ENCODE measurements at places on chromosomes 11 and 22.

DNA sequence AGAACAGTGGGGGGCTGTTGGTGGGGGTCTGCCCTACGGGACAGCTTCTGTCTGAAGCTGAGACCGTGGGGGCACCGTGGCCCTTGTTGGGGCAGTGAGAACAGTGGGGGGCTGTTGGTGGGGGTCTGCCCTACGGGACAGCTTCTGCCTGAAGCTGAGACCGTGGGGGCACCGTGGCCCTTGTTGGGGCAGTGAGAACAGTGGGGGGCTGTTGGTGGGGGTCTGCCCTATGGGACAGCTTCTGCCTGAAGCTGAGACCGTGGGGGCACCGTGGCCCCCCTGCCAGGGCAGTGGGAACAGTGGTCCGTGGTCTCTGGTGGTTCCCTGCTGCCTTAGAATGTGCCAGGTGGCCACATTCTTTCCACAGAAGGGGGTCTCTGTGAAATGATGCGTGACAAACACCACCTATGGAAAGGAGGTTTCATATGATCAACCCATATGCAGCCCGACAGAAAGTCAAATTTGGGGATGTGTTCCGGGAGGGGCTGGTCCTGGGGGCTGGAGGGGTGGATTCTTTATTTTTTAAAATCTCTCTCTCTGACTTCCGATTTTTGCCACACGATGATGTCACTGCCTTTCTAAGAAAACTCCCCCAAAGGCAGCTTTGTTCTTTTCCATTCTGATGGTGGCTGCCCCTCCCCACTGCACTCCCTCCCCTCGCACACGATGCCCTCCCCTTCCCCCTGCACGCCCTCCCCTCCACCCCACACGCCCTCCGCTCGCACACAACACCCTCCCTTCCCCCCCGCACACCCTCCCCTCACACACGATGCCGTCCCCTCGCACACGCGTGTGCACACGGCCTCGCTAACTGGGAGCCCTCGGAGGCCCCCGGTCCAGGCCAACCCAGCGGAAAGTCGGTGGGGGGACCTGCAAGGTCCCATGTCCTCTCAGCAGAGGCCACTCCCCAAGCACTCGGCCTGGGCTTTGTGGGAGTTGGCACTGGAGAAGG, 1186.5 kb downstream of the BRD1 start:
- no peak for DNase-seq

DNA sequence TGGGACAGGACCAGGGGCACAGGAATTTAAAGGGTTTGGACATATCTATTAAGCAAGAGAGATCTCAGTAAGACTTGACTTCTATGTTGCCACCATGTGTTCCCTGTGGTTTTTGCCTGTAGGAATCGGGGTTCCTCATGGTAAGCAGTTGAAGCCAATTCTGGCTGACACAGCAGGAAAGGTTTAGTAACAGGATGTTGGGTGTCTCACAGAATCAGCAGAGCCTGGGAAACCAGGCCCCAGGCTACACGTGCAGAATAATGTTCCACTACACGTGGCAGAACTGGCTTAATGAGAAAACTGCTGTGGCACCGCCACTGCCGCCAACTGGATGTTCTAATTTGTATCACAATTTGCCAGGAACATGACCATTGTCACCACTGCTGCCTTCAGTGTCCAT, 264.6 kb upstream of the PLET1 start:
- DNase-seq: no peak

DNA sequence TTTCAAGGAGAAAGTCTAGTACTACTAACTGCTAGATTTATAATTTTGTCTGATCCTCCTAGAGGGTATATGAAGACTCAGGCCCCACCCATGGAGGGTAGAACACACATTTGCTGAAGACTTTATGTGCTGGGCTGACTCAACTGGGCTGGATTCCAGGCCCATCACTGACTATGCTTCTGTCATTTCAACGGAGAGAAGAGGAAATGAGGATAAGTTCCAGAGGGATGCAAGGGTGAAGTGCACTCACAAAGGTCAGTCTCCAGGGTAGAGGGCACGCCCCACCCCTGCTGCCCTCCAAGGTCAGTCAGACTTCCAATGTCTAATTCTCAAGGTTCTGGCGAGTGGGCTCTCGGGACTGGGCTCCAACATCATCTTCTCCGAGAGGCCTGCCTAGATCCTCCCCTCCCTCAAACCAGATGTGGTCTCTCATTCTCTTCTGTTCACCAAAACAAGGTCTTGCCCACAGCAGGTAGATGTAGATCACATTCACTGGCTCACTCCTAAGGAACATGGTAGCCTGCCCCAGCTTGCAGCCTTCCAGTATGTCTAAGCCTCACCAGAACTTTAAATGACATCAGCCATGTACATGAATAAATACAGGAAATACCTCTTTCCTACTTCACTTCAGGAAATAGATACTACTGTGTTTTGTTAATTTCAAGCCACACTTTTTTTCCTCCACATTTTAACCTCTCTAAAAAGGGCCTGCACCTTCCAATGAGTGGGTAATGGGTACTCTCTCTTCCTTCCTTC, 7.3 kb upstream of the C11orf86 start:
- DNase-seq: no peak

- DNase-seq: no peak
These were observed 30.8 kb upstream of the LDLRAD3 start for GRCh38 chr11:35912883-35913624.

- no peak for DNase-seq
These were observed 635.4 kb downstream of the BRD1 start for GRCh38 chr22:49192180-49192856.

DNA sequence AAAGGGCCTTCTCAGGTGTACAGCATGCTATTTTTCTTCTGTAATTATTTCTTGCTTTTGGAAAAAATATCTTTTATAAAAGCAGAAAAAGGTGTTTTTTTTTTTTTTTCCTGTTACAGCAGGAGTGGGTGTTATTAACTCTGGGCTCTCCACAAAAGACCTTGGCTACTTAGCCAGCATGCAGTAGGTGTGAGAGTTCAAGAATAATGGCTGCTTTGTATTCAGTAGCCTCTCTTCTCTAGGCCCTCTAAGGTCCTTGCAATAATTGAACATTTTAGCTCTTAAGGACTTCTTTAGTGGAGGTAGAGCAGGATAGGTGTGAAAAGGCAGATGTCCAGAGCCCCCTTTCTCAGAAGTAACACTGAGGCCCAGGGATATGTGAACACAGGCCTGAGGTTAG, 3.4 kb downstream of the ELF5 start:
- DNase-seq: no peak

- no peak for DNase-seq
These were observed 102.1 kb downstream of the RPS6KA4 start for GRCh38 chr11:64461081-64461480.

GRCh38 chr11:94128746-94129511, at the start of gene PANX1:
Gene PANX1, plus strand, starts transcription at chr11:94128841. Its CDS starts 472 bp downstream, at chr11:94129313.
- DNase-seq: peak; percentile 49

DNA sequence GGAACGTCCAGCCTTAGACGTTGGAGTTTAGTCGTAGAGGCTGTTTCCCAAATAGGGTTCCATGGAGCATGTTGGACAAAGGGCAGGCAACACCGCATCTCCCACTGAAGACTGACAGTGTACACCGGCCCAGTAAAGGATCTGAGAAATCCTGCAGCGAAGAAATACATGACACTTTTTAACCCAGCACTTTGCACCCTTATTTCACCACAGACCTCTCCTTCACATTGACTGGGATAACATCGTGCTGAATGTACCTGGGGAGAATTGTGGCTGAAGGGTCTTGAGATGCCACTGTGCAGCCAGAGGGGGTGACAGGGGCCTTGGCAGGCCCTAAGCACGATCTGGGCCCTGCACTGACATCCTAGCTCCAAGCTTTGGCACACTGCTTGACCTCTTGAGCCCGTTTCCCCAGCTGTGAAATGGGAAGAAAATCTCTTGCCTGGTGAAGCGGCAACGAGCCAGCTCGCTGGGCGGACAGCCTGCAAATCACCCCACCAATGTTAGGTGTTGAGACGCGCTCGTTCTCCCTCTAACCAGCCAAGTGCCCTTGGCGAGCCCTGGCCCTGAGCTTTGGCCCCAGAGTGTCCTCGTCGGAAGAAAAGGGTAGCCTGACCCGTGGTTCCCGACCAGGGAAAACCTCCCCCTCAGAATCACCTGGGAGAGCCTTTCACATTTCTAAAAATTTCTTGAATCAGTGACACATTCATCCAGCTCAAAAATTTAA, 13.4 kb downstream of the CD5 start:
- DNase-seq: no peak

DNA sequence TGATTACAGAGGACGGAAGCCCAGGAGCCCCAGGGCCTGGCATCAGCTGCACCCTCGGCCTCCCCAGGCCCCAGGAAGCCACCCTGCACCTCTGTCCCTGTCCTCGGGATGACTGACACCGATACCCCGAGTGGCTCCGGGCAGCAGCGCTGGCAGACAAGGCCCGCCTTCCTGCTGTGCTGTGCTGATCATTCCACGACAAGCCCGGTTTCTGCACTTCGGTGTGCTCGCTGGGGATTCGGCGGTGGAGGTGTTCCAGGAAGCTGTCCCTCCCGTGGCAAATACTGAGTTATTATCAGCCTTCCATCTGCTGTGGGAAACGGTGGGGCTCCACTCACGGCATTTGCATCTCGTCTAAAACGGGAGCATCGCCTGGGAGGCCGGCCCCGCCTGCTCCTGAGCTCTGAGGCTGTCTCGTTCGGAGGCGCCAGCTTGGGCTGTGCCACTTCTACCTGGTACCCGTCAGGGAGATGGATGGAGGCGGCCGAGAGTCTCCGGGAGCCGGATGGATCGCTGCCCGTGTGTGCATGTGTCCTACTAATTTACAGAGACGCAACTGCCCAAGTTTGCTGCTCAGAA, 506.1 kb downstream of the BRD1 start:
- DNase-seq: no peak

GRCh38 chr11:47396049-47396320, 12.4 kb upstream of the SLC39A13 start:
- DNase-seq: no peak

DNA sequence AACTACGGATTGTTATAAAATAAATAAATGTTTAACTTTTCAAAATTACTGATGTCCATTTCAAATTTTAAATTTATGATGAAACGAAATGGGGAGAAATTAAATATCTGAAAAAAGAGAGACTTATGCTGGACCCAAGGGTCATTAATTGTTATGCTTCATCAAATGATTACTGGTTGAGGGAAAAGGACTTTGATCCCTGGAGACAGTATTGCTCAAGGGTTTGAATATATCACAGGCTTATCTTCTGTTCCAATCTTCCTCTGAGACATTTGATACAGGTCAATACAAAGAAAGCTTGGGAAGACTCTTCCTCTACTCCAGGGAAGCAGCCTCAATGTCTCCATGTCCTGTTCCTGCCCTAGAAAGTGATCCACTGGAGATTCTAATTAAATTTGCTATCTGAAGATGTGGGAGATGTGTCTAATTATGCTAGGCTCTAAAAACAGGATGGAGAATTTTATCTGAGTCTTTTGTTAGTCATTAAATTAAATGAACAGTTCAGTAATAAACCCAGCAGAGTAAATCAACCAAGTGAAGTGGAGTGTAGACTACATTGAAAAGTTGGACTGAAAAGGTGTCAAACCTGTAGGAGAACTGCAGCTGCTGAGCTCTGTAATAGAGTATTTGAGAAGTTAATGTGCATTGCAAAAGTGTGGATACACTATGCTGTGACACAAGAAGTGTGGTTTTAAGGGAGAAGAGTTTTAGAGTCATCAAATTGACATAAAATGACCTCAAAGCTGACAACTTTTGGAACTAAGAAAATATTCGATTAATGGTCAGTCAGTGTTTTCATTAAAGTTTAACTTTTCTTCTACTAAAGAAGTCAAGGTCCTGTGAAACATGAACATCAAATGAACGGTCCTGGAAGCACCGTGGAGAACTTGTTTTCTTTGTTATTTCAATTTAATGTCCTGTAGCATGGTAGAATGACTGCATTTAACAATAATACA, 623.7 kb upstream of the CCDC90B start:
- DNase-seq: no peak

DNA sequence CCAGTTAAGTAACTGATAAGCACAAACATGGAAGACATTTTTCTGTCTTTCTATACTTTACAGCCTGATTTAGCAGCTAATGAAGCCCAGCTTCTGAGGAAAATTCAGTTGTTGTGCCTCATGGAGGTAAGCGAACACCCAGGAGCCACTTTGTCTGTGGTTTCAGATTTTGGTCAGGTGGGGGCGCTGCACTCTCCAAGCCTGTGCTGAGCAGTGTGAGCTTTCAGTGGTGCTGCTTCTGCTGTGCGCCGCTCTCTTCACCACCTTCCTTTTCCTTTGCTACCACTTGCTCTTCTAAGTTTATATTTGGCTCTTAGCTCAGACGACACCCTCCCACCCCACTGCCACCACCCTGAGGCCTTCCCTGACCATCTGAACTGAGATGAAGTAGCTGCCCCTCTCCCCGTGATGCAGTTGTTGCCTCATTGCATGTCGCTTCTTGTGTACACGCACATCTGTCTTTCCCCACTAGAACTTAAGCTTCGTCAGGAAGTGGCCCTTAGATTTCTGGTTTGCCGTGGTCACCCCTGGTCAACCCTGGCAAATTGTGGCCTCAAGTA, 14.0 kb downstream of the PSMD13 start:
- peak; percentile 58 for DNase-seq

DNA sequence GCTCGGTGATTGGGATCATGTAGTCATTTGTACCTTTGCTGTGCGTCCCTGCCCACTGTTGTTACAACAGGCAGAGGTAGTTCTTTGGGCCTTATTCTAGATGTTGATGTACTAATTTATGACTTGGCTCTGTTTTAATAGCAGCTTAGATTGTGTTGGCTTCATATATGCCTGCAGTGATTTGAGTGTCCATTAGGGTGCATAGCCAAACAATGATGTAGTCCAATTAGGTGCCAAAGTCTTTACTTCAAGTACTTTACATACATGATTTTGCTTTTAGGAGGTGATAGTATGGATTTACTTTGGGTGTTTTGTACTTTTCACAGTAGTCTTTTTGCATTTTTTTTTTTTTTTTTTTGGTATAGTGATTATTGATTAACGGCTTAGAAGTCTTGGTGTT, 46.4 kb downstream of the PPP6R3 start:
- no peak for DNase-seq

GRCh38 chr11:130638033-130638432, 189.6 kb downstream of the ADAMTS15 start:
- no peak for DNase-seq

DNA sequence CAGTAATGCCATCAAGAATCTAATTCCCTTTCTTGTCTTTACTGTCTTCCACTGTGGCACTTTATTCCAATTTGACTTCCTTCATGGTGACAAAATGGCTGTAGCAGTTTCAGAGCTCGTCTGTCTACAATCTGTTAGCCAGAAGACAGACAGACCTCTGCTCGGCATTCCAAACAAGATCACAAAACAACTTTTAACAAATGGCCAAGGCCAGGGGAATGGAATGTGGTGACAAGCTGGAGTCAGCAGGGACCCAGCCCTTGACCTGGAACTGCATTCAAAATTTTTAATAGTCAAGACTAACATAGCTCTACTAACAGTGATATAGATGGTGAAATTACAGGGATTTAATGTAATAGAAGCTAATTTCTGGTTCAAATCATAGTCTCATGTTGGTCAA, 637.2 kb downstream of the ETS1 start:
- DNase-seq: no peak

- DNase-seq: no peak
These were observed 43.6 kb downstream of the BRD1 start for GRCh38 chr22:49783926-49784629.

All from activated naive CD8-positive, alpha-beta T cell treated with anti-CD3 and anti-CD28 coated beads, Interleukin-2, amount 50 U/mL, for 16 hours (primary cell).